ENCODE measurements at places on chromosomes 5 and 9.

DNA sequence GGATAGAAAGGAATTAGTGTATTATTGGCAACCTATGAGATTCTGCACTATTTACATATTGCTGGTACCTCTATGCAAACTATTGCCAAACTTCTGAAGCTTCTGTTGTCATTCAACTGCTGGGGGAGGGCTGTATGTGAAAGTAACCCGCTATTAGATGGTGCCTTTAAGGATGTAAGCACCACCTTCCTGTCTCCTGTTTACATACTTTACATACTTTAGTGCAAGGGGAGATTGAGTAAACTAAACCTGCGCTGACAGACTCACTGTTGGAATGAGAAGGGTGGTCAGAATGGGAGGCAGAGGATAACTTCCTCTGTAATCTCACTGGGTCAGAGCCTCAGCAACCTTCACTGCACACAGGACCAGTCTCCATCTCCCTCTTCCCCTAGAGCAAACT lies 123.8 kb downstream of the NR3C1 start:
- DNase-seq, result no peak

DNA sequence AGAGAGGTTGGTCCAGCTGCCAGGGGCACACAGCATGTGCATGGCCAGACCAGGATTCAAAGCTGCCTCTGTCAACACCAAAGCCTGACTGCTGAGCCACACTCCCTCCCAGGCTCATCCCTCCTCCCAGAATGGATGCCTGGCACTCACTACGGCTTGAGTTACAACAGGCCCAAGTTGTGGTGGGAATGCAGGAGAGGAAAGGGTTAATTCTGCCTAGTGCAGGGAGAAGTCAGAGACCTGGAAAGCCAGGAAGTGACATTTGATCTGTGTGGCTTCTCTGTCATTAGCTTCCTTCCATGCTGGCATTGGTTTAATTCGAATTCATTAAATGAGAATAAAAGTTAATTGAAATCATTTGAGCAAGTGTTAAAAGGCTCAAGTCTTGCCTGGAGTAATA lies 150.0 kb downstream of the NSG2 start:
- no peak for DNase-seq

DNA sequence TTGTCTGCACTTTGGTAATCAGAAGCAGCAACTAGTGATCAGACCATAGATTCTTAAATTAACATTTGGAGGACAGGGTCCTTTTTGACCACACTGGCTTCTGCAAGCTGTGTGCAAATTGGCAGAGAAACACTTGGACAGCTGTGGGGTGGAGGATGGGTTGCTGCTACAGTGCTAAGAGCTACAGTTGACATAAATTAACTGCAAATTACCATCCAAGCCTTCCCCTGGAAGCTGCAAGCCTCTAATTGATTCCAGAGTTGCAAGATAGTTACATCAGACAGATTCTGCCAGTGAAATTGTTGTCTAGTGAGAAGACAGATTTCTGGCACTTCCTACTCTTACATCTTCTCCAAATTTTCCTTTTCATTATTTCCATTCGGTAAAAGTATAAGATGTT lies 517.7 kb downstream of the DIRAS2 start:
- no peak for DNase-seq

- no peak for DNase-seq
Measured at GRCh38 chr9:23731353-23731752, 94.7 kb downstream of the ELAVL2 start.

- DNase-seq, result no peak
Measured at GRCh38 chr5:432201-432927, 10.6 kb upstream of the EXOC3 start.

DNA sequence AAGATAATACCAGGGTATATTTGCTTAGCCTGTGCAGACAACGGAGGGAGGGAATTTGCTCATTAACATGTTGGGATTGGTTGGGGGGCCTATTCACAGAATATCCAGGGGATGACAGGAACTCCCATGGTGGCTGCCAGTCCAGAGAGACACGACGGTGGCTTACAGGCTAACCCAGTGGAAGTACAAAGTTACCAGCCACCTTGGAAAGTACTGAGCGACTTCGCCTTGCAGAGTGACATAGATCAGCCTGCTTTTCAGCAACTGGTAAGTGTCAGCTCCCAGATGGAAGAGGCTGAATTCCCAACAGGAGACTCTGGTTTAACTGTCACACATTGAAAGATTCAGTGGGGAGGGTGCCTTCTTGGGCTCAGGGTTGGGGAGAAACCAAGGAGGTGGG lies 7.9 kb downstream of the ISL1 start:
- DNase-seq, result no peak
